ENCODE measurements at places on chromosomes 2 and 18. TPM values are rescaled to one million over a fixed set of nuclear protein-coding genes. Genes with fewer than 3 reads are reported as not detected.

The GKN1 gene
- 0.49 TPM for polyA plus RNA-seq

The SIX2 gene
- polyA plus RNA-seq, result not detected

The LOXHD1 gene
- not detected for polyA plus RNA-seq

DNA sequence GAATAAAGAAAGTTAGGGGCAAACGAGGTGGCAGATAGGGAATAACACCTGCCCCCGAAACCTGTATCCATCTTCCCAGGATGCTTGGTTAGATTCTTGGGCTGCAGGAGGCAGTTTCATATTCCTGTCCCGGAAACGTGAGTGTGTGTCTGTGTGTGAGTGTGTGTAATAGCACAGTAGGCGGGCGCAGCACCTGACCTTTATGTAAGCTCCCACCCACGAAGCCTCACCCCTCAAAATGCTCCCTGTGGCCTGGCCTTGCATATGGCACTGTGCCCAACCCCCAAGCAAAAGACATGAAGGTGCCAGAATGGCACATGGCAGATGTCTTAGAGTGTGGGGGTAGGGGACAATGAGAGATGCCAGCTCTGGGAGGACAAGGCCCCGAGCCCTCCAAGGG, 48.9 kb downstream of the EFR3B start:
- H3K27ac ChIP-seq, result no peak overlapping the region
- H3K27me3 ChIP-seq, result peaks cover 24% of the 10 kb centered on the region
- DNase-seq, result no peak
- H3K4me3 ChIP-seq, result no peak overlapping the region
- H3K4me1 ChIP-seq, result no peaks in the 10 kb centered on the region
- no peaks in the 10 kb centered on the region for H3K36me3 ChIP-seq

- H3K27ac ChIP-seq, result no peak overlapping the region
- H3K27me3 ChIP-seq, result no peaks in the 10 kb centered on the region
- no peaks in the 10 kb centered on the region for H3K36me3 ChIP-seq
These were observed 319.9 kb downstream of the EN1 start for GRCh38 chr2:118527571-118527970.

DNA sequence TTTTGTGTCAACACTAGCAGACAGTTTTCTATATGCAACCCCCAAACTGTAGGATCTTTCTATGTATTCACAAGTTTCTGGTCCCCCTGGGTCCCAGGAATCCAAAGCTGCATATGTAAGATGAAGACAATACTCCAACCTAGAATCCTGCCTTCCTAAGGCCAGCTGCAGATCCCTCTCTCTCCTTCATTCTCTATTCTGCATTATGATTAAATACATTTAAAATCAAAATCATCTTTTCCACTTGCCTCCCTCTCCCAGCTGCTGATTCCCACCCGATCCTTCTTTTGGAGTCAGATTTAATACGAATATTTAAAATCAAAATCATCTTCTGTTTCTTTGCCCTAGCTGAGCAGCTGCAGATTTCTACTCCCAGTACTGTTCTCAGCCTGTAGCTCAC, 783.0 kb upstream of the ZEB2 start:
- H3K4me1 ChIP-seq, result no peaks in the 10 kb centered on the region
- no peak overlapping the region for H3K4me3 ChIP-seq
- H3K27me3 ChIP-seq, result no peaks in the 10 kb centered on the region
- no peaks in the 10 kb centered on the region for H3K36me3 ChIP-seq

The ASTL gene
- polyA plus RNA-seq, result not detected

- H3K27ac ChIP-seq, result no peak overlapping the region
- no peaks in the 10 kb centered on the region for H3K4me1 ChIP-seq
- peaks cover 8% of the 10 kb centered on the region for H3K27me3 ChIP-seq
- H3K36me3 ChIP-seq, result no peaks in the 10 kb centered on the region
- no peak for DNase-seq
These were observed 4.4 kb upstream of the SAG start for GRCh38 chr2:233303252-233303651.

GRCh38 chr18:58862851-58863538, 1.7 kb upstream of the ZNF532 start:
- peaks cover 8% of the 10 kb centered on the region for H3K36me3 ChIP-seq
- H3K4me1 ChIP-seq, result peaks cover 43% of the 10 kb centered on the region
- no peak for DNase-seq
- peak overlapping the region; percentile 76 for H3K4me3 ChIP-seq
- no peaks in the 10 kb centered on the region for H3K27me3 ChIP-seq

The DPY30 gene
- 96.1 TPM for polyA plus RNA-seq

GRCh38 chr2:210888035-210888434, 331.6 kb downstream of the CPS1 start:
- no peak for DNase-seq
- no peaks in the 10 kb centered on the region for H3K36me3 ChIP-seq
- no peak overlapping the region for H3K4me3 ChIP-seq
- H3K4me1 ChIP-seq, result no peaks in the 10 kb centered on the region

Data from keratinocyte (primary cell).